ENCODE measurements at places on chromosomes 6 and 20. TPM values are rescaled to one million over a fixed set of nuclear protein-coding genes. Genes with fewer than 3 reads are reported as not detected.
A peak's percentile ranks its signal among the peaks of the same experiment; 100 is the strongest.

HNF4A gene
- total RNA-seq = 0.34 TPM

TRIM31 gene
- total RNA-seq = 0.03 TPM

- peak; percentile 28 for DNase-seq
Observed at GRCh38 chr6:7726416-7727085, 652 bp downstream of the BMP6 start.

GRCh38 chr20:35698298-35699126 lies 640 bp downstream of the NFS1 start:
- no peak for DNase-seq

- DNase-seq = no peak
Observed at GRCh38 chr6:115914098-115914497, 146.6 kb downstream of the FRK start.

GRCh38 chr6:9593554-9593953 lies 821.3 kb downstream of the TFAP2A start:
- peak; percentile 16 for DNase-seq

DNA sequence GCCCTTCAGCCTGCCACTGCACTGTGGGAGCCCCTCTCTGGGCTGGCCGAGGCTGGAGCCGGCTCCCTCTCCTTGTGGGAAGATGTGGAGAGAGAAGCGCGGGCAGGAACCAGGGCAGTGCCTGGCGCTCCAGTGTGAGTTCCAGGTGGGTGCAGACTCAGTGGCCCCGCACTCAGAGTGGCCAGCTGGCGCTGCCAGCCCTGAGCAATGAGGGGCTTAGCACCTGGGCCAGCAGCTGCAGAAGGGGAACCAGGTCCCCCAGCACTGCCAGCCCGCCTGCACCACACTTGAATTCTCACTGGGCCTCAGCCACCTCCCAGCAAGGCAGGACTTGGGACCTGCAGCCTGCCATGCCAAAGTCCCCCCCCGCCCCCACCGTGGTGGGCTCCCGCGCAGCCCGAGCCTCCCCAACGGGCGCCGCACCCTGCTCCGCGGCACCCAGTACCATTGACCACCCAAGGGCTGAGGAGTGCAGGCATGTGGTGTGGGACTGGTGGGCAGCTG lies 205.9 kb downstream of the CLVS2 start:
- no peak for DNase-seq

Data from HT1080 (cell line).